ENCODE measurements at places on chromosomes 5 and 9. TPM values are rescaled to one million over a fixed set of nuclear protein-coding genes. Genes with fewer than 3 reads are reported as not detected.

SPRY4 gene
- total RNA-seq: 5.4 TPM

PCDHB7 gene
- 2.2 TPM for total RNA-seq

LCN15 gene
- total RNA-seq: not detected

- H3K27ac ChIP-seq: no peak overlapping the region
- DNase-seq: no peak
These were observed 81.8 kb downstream of the MED10 start for GRCh38 chr5:6296524-6296923.

DNA sequence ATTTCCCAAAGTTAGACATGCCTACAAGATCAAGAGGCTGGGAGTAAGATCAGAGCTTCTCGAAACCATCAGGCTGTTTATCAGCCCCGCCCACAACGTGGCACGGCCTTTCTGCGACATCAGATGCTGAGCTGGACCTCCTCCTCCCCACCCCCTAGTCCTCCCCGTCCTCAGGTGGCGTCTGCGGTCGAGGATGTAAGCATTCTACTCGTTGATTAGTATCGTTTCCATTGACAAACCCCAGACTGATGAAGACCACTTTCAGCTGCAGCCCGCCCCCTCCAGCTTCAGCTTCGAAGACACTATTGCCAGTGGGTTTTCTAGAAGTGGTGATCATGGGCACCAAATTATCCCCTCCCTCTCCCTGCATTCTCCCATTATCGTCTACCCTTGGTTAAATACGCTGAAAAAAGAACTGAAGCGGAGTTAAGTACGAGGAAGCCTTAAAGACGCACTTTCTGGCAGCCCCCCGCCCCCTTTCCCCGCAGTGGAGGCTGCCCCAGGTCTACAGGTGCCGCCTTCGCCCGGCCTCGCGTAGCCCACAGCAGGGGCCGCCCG lies 1.1 kb downstream of the PPIC start:
- peaks cover 7% of the 10 kb centered on the region for H3K4me1 ChIP-seq
- no peaks in the 10 kb centered on the region for H3K36me3 ChIP-seq
- no peak overlapping the region for H3K27ac ChIP-seq
